Activated B cell treated with CpG ODN at 0.5 μM for 24 hours (primary cell): ENCODE measurements at places on chromosomes 5 and 9. TPM values are rescaled to one million over a fixed set of nuclear protein-coding genes. Genes with fewer than 3 reads are reported as not detected.

Gene PCDHB10
- total RNA-seq, result 0.07 TPM in 1 of 2 replicates, not detected in the other

- DNase-seq, result no peak
These were observed 28.3 kb upstream of the RAI14 start for GRCh38 chr5:34627794-34628193.

- no peak for DNase-seq
These were observed 334.9 kb downstream of the BNC2 start for GRCh38 chr9:16535555-16535954.

- no peak for DNase-seq
These were observed 54.2 kb downstream of the GRIA1 start for GRCh38 chr5:153544706-153545105.

- DNase-seq, result no peak
These were observed at the start of gene PDLIM4 for GRCh38 chr5:132257131-132258101. Gene PDLIM4, plus strand, starts transcription at chr5:132257696. Its CDS starts 39 bp downstream, at chr5:132257735.

- no peak for DNase-seq
These were observed 46.4 kb upstream of the SLCO6A1 start for GRCh38 chr5:102545175-102545574.
